ENCODE measurements at places on chromosomes 2 and 18.

- DNase-seq, result no peak
Observed at GRCh38 chr2:33062665-33063250, 116.0 kb downstream of the LTBP1 start.

DNA sequence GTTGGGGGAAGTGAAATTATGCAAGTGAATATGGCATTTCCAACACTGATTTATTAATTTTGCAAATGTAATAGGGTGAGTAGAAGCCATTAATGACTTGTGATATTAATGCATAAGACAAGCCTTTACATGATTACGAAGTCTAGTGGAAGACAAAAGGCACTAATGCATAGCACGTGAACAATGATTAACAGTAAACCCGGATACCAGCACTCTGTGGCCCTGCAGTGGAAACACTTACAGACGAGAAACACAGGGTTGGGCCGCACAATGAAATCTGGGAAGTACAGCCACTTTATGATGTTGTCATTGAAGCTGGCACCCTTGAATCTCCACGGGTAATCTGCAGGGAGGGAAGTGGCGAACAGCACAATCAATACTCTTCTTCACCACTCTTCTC, 233.4 kb downstream of the NAPG start:
- DNase-seq, result no peak

GRCh38 chr2:39636306-39636705, 29.4 kb upstream of the TMEM178A start:
- DNase-seq, result no peak

DNA sequence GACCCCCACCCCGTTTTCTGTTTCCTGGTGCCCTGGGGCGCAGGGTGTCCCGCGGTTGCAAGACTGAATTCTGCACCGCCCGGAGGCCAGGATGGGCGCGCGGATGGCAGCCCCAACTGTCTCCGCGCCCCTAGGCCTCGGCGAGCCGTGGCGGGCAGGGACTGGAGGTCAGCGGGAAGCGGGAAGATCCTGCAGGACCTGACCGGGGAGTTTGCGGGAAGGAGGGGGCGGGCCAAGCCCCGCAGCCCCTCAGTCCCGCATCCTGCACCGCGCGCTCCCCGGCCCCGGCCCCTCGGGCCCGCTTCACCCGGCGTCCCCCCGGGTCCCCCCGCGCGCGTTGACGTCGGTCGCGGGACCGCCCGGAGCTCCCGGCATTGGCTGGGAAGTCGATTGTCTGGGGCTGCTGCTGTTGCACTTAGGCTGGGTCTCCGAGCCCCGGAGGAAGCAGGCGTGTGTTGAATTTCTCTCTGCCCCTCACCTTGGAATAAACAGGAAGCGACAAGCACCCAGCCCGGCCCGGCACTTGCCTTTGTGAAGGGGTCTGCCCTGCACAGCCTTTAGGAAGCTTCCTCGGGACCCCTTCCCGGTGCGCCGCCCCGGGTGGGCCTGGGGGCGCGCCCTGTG, at the start of gene LDLRAD4:
Gene LDLRAD4, plus strand, starts transcription at position 393 of the 624 bp plus-strand sequence.
- DNase-seq, result no peak

- no peak for DNase-seq
Observed at GRCh38 chr2:55419233-55419678, 400 bp downstream of the CCDC88A start.

DNA sequence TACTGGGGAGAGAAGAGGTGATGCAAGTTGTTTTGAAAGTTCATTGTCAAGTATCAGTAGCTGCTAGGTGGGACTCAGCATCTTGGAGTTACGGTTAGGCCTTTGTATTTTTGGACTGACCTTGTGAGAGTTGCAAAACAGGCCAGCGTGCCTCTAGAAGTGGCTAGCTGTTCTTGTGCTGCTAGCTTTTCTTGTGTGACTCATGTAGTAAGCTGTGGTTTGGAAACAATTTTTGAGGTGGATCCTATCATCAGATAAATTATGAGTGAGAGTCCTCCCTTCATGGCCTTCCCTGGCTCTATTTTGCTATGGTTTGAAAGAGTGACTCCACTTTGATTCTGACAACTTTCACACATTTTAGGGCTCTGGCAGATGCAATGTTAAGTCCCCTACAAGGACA, 409.2 kb upstream of the HS6ST1 start:
- no peak for DNase-seq

- no peak for DNase-seq
Observed at GRCh38 chr2:171320208-171320621, 113.6 kb downstream of the METTL8 start.

GRCh38 chr2:100257939-100258338, 64.4 kb downstream of the LONRF2 start:
- DNase-seq, result no peak
